ENCODE measurements at places on chromosomes 3 and 15. TPM values are rescaled to one million over a fixed set of nuclear protein-coding genes. Genes with fewer than 3 reads are reported as not detected.
A peak's percentile ranks its signal among the peaks of the same experiment; 100 is the strongest.

GRCh38 chr3:169475576-169475975, 187.9 kb downstream of the MECOM start:
- H3K4me3 ChIP-seq = no peak overlapping the region
- no peaks in the 10 kb centered on the region for H3K36me3 ChIP-seq
- no peak for DNase-seq
- H3K4me1 ChIP-seq = no peaks in the 10 kb centered on the region

DNA sequence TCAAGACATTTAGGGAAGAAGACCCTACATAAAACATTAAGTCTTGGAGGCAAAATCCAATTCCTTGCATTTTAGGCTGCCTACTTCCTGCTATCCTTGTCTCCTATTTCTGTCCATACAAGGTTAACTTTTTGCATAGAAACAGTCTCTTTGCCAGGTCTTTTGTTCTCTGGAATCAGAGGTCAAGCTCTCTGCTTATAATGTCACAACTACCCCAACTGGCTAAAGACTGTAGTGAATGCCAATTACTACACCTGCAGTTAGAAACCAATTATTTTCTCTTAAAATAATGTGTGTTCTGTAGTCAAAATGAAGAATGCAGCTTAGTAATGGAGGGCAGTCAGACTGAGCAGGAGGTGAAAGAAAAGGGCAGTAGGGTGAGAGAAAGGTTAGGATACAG, 856.2 kb downstream of the TUSC7 start:
- no peak overlapping the region for H3K4me3 ChIP-seq
- no peaks in the 10 kb centered on the region for H3K36me3 ChIP-seq
- H3K4me1 ChIP-seq = no peaks in the 10 kb centered on the region
- no peak for DNase-seq

Gene SLC24A5
- not detected for total RNA-seq

DNA sequence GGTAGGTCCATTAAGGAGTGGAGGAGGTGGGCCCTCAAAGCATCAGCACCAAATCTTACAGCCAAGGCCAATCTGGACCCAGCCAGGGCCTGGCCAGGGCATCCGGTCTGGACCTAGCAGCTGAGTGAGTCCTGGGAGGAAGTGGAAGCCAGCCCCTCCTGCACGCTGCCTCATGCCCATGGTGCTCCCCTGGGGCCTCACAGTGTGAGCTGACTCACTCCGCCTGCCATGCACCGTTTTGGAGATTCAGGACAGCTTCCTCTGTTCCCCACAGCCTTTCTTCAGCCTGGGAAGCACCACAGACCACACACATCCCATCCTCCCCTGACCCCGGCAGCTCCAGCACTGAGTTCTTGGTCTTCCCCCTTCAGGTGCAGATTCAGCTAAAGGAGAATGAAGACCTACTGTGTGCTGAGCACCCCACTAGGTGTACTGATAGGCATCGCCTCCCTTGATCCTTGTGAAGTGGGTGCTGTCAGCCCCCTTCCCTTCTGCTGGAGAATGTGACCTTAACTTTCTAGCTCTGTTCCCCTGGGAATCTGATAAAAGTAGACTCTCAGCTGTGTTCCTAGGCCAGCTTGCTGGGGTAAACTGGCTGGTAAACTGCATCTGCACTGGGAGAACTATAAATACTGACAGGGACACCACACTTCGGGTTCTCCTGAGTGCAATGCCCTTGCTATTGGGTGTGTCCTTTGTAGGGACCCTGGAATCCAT, 36.8 kb upstream of the SEC13 start:
- peaks cover 12% of the 10 kb centered on the region for H3K27me3 ChIP-seq
- peak; percentile 21 for DNase-seq
- no peak overlapping the region for H3K27ac ChIP-seq
- no peaks in the 10 kb centered on the region for H3K36me3 ChIP-seq

Gene PARP15
- total RNA-seq = 5.1 TPM

DNA sequence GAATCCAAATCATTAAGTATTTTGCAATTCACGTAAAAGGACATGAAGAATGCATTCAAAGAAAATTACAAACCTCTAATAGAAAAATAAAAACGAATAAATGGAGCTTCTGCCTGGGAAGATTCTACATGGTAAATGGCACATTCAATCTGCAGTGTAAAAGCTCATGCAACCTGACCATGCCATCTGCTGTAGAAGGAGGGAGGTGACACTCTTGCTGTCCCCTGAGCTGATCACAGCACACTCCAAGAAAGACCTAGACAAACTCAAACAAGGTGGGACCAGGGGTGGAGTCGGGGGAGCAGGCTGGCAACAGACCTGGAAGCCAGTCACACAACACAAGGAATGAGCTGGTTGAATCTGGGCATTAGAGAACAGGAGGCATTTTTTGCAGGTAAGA, 101.8 kb downstream of the BDH1 start:
- no peak overlapping the region for H3K4me3 ChIP-seq
- no peaks in the 10 kb centered on the region for H3K36me3 ChIP-seq
- no peak overlapping the region for H3K27ac ChIP-seq
- DNase-seq = peak; percentile 41
- no peaks in the 10 kb centered on the region for H3K27me3 ChIP-seq

- DNase-seq = no peak
- H3K4me1 ChIP-seq = no peaks in the 10 kb centered on the region
- no peaks in the 10 kb centered on the region for H3K27me3 ChIP-seq
- no peak overlapping the region for H3K4me3 ChIP-seq
- H3K36me3 ChIP-seq = peaks cover 1% of the 10 kb centered on the region
These were observed 290.8 kb downstream of the UBE2E2 start for GRCh38 chr3:23493889-23494288.

DNA sequence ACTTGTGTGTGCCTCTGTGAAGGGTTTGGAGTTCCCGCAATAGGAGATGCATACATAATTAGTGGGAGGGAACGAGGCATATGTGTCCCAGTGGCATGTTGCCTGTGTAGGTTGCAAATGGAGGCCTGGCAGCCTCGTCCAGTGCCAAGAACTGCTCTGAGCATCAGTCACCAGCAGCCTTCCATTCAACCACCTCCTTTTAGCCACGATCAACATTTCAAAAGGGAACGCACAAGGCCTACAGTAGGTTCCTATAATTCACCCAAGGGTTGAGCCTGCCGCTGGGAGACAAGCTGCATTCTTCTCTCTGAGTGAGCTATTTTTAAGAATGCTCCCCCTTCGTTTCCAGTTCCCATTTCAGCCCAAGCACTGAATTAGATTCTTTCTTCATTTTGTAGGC, 78.8 kb upstream of the CTNNB1 start:
- no peaks in the 10 kb centered on the region for H3K36me3 ChIP-seq
- H3K27me3 ChIP-seq = no peaks in the 10 kb centered on the region
- H3K4me3 ChIP-seq = no peak overlapping the region
- peaks cover 26% of the 10 kb centered on the region for H3K4me1 ChIP-seq

Gene DUOXA2
- total RNA-seq = not detected

DNA sequence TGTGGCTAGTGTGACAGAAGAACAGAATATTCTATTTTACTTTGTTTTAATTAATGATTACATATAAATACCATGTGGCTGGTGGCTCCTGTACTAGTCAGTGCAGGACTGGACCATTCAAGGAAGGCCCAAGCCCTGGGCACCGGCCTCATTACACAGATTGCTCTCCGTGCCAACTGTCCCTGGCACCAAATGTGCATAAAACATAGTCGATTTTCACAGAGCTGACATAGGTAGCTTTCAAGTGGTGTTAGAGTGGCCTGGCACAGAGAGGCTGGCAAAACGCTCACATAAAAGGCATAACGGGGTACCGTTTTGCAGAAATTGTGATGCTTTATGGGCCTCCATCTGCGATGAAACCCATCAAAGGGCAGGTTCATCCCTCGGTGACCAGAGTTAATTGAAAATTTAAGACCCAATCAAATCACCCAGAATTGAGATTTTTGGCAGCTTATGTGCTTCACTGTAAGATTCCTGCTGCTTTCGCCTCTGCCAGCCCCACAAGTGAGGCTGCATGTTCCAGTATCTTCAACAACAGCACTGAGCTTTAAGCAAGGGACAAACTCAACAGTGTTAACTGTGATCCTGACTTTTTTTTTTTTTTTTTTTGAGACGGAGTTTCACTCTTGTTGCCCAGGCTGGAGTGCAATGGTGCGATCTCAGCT, 25.9 kb downstream of the RFTN1 start:
- no peak overlapping the region for H3K27ac ChIP-seq
- no peak overlapping the region for H3K4me3 ChIP-seq
- H3K4me1 ChIP-seq = peaks cover 55% of the 10 kb centered on the region
- no peak for DNase-seq
- peaks cover 55% of the 10 kb centered on the region for H3K36me3 ChIP-seq
- no peaks in the 10 kb centered on the region for H3K27me3 ChIP-seq

GRCh38 chr15:74904190-74904805, 2.4 kb downstream of the FAM219B start:
- H3K4me1 ChIP-seq = peaks cover 28% of the 10 kb centered on the region
- peaks cover 11% of the 10 kb centered on the region for H3K36me3 ChIP-seq
- H3K27ac ChIP-seq = no peak overlapping the region
- no peak for DNase-seq
- H3K4me3 ChIP-seq = peak overlapping the region; percentile 89

GRCh38 chr3:62134061-62134496, 239.3 kb downstream of the FEZF2 start:
- H3K36me3 ChIP-seq = no peaks in the 10 kb centered on the region
- H3K27me3 ChIP-seq = peaks cover 22% of the 10 kb centered on the region
- no peak overlapping the region for H3K27ac ChIP-seq
- no peak overlapping the region for H3K4me3 ChIP-seq

GRCh38 chr3:134326760-134327593, 47.3 kb downstream of the AMOTL2 start:
- peaks cover 5% of the 10 kb centered on the region for H3K27me3 ChIP-seq
- H3K4me3 ChIP-seq = no peak overlapping the region
- no peaks in the 10 kb centered on the region for H3K36me3 ChIP-seq
- no peak for DNase-seq
- no peaks in the 10 kb centered on the region for H3K4me1 ChIP-seq

DNA sequence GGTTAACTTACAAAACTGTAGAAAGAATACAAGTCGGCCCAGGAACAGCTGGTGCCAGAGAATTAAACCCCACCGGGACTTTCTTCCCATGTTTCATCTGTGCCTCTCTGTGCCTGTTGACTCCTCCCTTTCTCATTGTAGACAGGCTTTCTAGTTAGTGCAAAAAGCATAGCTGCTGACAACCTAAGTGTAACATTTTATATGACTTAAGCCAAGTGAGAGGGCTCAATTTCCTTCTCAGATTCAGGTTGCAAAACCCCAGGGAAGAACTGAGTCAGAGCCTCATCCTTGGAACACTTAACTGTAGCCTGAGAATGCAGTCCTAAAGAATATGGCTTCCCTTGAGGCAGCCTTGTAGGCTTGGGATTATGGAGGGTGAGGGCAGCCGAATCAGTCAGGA, 302.5 kb upstream of the AZI2 start:
- H3K4me1 ChIP-seq = no peaks in the 10 kb centered on the region
- H3K27ac ChIP-seq = no peak overlapping the region
- H3K36me3 ChIP-seq = no peaks in the 10 kb centered on the region
- no peak overlapping the region for H3K4me3 ChIP-seq
- no peaks in the 10 kb centered on the region for H3K27me3 ChIP-seq

DNA sequence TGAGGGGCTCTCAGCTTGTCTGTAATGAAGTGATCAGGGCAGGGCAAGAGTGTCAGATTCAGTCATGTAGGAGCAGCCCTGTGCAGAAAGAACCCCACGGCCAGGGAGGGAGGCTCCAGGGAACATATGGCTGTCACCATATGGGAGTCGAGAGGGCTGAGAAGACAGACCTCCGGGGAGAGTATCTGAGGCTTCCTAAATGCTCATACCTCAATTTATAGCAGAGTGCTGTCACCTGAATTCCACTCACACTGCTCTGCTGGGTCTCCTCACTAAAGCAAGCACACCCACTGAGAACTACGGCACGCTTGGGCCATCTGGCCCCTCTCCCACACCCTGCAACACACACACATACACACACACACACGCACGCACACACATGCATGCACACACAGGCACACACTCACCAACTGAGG, 92.3 kb upstream of the TJP1 start:
- no peak overlapping the region for H3K4me3 ChIP-seq
- no peaks in the 10 kb centered on the region for H3K36me3 ChIP-seq
- H3K27ac ChIP-seq = no peak overlapping the region
- DNase-seq = no peak
- no peaks in the 10 kb centered on the region for H3K4me1 ChIP-seq
- peaks cover 33% of the 10 kb centered on the region for H3K27me3 ChIP-seq

DNA sequence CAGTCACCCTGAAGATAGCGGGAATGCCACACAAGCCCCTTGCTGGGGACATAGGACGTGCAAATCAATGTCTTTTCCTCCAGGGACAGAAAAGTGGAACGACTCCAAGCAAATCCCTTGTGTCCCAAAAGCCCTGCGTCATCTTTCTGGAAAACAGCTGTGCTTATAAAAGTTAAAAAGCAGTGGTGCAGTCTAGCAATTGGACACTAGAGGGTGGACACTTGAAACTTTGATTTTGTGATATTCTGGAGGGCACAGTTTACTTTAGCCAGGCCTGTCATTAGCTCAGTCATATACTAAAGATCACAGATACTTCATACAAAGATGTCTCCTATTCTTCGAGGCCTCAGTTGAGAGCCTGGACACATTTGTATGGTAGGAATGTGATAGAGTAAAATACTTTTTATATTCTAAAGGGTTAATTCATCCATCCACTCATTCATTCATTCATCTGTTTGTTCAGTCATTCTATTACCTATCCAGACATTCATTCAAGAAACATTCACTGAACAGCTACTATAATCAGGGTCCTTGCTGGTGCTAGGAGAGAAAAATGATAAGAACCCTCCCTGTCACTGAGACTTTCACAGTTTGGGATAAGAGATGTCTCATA, 63.8 kb upstream of the ANKRD34C start:
- no peak overlapping the region for H3K27ac ChIP-seq
- H3K27me3 ChIP-seq = peaks cover 18% of the 10 kb centered on the region
- no peak overlapping the region for H3K4me3 ChIP-seq
- no peak for DNase-seq

DNA sequence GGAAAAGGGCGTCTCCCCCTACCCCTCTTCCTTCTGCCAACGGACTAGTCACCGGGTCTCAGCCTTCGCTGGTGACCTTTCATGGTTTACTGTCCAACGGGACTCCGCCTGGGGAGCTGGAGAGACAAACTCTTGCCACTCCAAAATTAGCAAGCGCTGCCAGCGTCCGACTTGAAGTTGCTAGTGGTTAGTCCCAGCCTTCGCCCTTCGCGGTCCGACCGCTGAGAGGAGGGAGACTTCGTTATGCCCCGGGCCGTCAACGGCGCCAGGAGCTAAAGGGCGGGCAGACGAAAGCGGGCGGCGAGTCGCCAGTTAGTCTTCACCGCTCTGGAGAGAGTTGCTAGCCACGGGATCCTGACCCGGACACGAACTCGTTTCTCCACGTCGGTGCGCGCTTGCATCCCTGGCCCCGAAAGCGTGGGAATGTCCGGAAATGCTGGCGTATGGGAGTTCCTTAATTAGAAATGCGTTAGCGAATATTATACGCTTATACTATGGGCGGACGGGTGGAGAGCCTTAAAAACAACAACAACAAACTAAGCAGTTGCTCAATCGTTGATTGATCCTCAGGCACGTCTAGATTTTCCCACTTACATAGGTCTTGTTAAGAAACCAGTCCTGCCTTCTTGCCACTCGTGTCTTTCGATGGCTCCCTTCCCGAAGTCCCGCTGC, 716 bp downstream of the SMC4 start:
- peaks cover 41% of the 10 kb centered on the region for H3K4me1 ChIP-seq
- DNase-seq = peak; percentile 47
- H3K27ac ChIP-seq = peak overlapping the region; percentile 97
- peaks cover 40% of the 10 kb centered on the region for H3K36me3 ChIP-seq
- H3K27me3 ChIP-seq = peaks cover 7% of the 10 kb centered on the region

GRCh38 chr15:70487387-70487740, 276.0 kb downstream of the UACA start:
- no peak for DNase-seq
- H3K36me3 ChIP-seq = no peaks in the 10 kb centered on the region
- H3K4me1 ChIP-seq = peaks cover 35% of the 10 kb centered on the region
- no peak overlapping the region for H3K4me3 ChIP-seq
- H3K27me3 ChIP-seq = peaks cover 8% of the 10 kb centered on the region
- H3K27ac ChIP-seq = no peak overlapping the region

Data from activated naive CD4-positive, alpha-beta T cell treated with anti-CD3 and anti-CD28 coated beads for 36 hours (primary cell).